NCI-H2107 (cell line): ENCODE measurements at places on chromosomes 16 and 17.
A peak's percentile ranks its signal among the peaks of the same experiment; 100 is the strongest.

- DNase-seq = no peak
Observed at GRCh38 chr17:20314834-20315233, 152.5 kb downstream of the LGALS9B start.

DNA sequence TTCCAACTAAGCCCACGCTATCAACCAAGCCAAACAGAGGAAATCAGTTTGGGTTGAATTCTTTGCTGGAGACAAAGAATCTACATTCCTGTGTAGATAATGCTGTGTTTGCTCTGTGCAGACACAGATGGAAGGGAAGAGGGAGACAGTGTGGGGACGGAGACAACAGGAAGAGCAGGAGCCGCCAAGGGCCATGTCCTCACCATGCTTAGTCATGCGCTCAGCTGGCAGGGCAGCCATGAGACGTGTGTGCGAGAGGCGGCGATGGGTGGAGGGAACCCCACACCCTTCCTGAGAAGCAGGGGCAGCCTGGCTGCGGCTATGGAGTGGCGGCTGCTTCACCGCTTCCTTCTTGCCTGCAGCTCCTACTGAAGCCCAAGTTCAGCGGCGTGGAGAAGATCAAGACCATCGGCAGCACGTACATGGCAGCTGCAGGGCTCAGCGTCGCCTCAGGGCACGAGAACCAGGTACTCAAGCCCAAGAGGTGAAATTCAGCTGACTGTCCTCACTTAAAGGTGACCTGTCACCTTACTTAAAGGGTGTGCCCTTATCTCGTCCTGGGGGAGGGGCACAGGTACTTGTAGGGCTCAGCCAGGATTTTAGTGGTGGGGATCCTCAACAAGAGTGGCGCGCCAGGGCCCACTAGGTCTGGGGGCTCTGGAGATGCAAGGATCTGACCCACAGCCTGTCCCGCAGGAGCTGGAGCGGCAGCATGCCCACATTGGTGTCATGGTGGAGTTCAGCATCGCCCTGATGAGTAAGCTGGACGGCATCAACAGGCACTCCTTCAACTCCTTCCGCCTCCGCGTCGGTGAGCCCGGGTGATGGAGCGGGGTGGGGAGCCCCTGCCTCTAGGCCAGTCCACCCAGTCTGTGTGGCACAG lies 47.5 kb downstream of the ADCY7 start:
- no peak for DNase-seq

GRCh38 chr16:75606507-75606906 lies 16.6 kb downstream of the ADAT1 start:
- no peak for DNase-seq

DNA sequence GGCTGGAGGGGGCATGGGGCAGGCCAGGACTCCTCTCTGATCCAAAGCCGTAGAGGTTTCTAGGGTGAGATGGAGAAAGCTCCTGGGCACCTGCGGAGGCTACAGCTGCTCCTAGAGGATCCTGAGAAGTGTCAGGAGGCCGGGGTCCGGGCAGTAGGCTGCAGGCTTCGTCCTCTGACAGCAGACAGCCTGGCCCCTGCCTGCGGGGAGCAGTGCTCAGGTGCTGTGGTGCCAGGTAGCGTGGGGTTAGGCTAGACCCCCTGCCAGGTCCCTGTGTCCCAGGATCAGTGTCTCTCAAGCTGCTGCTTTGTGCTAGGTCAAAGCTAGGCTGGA lies 1.5 kb upstream of the MRPS34 start:
- DNase-seq = no peak

DNA sequence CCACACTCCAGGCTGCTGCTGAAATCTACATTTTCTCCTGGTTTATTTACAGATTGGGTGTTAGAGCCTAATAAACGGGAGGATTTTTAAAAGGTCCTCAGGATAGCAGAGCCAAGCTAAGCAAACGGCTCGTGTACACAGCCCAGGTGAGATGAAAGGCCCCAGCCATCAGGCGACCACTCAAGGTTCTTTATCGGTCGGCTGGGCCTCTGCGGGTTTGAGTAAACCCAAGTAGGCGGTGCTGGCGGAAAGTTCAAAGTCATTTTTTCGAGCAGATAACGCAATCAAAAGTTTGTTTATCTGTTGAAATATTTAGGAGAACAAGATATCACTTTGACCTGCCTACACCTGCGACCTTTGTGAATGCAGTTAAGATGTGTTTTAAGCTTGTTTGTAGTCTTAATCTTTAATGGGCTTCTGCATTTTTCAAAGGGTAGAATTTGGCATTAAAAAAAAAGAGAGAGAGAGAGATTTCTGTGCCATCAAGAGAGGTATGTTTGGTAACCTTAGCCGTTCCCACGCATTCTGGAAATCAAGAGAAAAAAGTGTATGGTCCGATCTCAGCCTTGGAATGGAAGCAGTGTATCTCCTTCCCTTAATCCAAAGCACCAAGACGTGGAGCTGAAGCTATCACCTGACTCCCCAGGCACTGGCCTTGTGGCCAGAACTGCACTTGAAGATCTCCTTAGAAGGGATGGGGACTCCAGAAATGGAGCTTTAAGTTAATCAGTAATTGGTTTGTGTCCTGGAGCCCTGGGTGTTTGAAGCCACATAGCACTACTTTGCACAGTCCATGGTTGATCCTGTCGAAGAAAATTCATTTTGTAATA lies 301.7 kb upstream of the IRX5 start:
- no peak for DNase-seq

GRCh38 chr16:11155284-11155806 lies 100.7 kb downstream of the SOCS1 start:
- DNase-seq = no peak

DNA sequence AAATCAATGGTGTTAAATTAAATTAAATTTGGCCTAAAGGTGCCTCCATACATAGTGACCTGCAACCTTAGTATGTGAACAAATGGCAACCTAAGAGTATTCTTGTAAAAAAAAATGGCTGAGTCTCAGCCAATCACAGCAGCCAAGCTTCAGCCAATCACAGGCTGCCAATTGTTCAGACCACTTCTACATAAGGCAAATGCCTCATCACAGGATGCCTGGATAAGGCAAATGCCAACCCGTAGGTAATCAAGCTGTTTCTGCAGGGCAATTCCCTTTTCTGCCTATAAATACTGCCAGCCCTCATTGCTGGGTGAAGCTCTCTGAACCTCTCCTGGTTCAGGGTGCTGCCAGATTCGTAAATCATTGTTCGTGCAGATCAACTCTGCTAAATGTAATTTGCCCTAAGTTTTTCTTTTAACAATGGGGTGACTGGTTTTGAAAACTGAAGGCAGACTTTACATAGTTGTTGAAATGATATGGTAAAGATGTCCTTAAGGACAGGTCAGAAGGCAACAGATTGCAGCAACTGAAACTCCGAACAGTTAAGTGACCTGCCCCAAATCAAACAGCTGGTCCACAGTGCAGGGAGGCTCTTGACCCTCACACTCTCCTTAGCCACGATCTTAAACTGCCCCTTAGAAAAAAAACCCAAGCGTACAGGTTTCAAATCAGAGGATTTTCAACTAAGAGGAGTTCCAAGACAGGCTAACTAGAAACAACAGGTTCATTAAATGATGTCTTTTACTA lies 50.3 kb downstream of the N4BP1 start:
- no peak for DNase-seq

- no peak for DNase-seq
Observed at GRCh38 chr17:72004611-72005331, 116.0 kb upstream of the SOX9 start.

DNA sequence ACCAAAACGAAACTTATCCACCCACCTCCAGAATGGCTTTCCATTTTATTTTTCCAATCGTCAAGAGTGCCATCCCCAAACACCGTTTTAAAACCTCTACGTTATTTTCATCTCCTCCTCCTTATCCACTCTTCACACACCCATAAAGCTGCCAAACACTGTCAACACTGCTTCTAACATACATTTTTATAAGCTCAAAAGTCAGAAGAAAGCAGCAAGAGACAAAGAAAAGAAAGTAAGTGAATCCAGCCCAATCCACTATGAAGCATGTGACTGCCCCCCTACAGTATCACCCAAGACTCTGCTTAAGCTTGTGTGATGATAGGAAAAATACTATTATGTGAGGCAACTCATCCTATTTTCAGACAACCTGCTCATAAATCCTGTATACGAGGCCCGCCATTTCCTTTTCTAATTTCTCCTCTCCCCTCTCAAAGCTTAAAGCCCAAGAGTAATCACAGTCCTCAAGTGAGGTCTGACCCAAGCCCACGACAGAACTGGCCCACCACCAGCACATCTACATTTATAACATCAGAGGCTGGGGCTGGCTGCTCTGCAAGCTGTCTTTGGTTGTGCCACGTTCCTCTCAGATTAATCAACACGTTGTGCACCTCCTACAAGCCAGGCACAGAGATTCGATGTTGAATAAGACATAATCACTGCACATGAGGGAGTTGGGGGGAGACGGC lies 16.3 kb downstream of the USP31 start:
- DNase-seq = no peak

- DNase-seq = peak; percentile 52
Observed at GRCh38 chr17:3956983-3957382, 7.3 kb downstream of the ATP2A3 start.

DNA sequence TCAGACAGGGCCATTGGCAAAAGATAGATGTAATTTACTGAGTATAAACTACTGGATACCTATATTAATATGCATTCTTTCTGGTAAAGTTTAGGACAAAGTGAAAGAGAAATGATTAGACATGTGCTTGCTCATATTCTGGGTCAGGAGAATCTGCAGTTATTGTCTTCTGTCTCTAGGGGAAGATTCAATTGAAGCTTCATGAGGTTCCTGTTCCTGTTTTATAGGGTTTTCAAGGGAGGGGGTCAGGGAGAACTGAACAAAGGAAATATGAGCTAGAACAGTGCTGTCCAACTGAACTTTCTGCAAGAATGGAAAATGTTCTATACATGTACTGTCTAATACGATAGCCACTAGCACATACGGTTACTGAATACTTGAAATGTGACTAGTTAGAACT lies 59.3 kb upstream of the CORO6 start:
- no peak for DNase-seq

DNA sequence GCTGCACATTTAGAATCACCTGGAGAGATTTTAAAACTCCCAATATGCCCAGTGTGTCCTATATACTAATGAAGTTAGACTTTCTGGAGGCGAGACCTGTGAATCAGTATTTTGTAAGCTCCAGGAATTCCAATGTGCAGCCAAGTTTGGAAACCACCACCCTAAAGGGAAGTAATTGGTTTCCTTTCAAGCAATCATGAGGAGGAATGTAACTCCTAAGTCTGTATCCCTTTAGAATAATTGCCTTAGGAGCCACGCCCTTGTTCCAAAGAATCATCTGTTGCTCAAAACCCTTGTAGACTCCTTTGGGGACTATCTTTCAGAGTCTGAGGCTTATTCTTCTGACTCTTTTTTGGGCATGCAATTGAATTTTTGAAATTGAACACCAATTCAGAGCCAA lies 84.4 kb downstream of the DNAH9 start:
- DNase-seq = no peak

DNA sequence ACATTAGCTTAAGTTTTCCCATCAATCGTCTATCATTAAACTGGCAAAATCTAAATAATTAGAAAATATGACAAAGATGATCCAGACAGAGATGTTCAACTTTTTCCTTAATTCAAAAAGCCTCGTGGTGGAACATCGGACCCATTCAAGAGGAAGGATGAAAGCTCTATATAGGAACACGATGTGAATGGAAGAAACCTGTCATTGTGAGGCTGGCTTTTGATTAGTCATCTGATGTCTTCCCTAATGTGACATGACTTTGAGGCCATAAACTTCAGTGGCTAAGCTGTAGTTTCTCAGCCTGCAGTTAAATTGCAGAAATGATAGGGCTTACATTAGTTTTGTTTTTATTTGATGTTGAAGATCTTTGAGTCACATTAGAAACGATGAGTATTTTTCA lies 1.0 kb downstream of the AMZ2 start:
- no peak for DNase-seq

- DNase-seq = no peak
Observed at GRCh38 chr16:68898026-68898425, 54.7 kb downstream of the TANGO6 start.

GRCh38 chr17:77558846-77559626 lies 399.5 kb upstream of the TNRC6C start:
- DNase-seq = no peak

- no peak for DNase-seq
Observed at GRCh38 chr16:65648101-65648500, 526.2 kb upstream of the CDH11 start.

GRCh38 chr17:78628547-78629435 lies 51.6 kb upstream of the DNAH17 start:
- DNase-seq = no peak
